GM04504 (cell line): ENCODE measurements at places on chromosomes 4 and X.

- no peak for DNase-seq
Observed at GRCh38 chr4:174281182-174281737, 2.2 kb downstream of the FBXO8 start.

- no peak for DNase-seq
Observed at GRCh38 chrX:10524578-10524977, 95.8 kb downstream of the MID1 start.

DNA sequence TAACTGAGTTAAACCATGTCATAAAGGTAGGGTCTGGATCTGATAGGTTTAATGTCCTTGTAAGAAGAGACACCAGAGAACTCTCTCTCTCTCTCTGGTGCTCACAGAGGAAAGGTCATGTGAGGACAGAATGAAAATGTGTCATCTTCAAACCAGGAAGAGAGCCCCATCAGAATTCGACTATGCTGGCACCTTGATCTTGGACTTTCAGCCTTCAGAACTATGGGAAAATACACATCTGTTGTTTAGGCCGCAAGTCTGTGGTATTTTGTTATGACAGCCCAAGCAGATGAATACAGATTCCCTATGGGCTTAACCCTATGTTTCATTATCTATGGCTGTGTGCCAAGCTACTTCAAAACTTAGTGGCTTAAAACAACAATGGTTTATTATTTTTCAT is 105.5 kb upstream of the DDIT4L start:
- no peak for DNase-seq

GRCh38 chrX:121641560-121641959 is 594.1 kb downstream of the GLUD2 start:
- peak; percentile 15 for DNase-seq

- no peak for DNase-seq
Observed at GRCh38 chr4:58275856-58276255, 1165.7 kb upstream of the IGFBP7 start.

DNA sequence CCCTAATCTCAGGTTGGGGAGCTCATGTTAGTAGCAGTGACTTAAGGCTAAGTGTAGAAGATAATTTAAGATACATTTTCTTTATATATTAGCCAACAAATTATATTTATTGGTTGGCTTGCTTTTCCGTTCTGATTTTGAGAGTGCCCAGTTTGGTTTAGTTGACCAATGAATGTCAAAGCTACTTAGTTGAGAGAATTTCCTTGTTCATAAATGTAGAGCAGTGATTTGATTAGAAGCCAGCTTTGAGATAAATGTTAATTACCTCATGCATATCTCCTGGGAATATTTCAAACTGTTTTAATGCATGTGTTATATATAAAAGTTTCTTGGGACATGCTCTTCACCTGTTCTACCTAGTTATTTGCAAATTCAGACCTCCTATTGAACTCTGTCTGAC is 44.3 kb downstream of the SPATA18 start:
- DNase-seq = no peak

GRCh38 chr4:180084561-180084960 is 2158.6 kb upstream of the TENM3 start:
- DNase-seq = no peak

GRCh38 chr4:87973283-87974169 is 2.0 kb upstream of the SPP1 start:
- DNase-seq = peak; percentile 89

GRCh38 chr4:133565379-133565778 is 416.3 kb downstream of the PCDH10 start:
- peak; percentile 86 for DNase-seq

GRCh38 chr4:72507167-72507566 is 61.9 kb downstream of the ADAMTS3 start:
- DNase-seq = no peak

- DNase-seq = no peak
Observed at GRCh38 chr4:12949719-12950490, 534.2 kb downstream of the RAB28 start.

GRCh38 chr4:76654791-76655190 is 219.8 kb downstream of the SHROOM3 start:
- DNase-seq = no peak

DNA sequence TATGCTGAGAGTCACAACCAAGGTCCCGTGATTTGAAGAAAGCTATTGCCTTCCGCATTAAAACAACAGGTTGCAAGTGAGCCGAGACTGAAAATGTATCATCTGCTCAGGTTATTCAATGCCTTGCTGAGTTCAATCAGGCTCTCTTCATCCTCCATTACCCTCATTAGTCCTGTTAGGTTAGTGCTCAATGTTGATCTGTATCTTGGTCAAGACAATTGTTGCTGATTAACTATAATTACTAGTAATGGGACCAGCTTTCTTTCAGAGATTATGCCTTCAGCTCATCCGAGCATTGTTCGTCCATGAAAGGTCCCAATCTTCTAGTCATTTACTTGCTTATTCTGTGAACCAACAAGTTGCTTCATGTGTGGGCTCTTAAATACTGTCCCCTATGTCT is 534.6 kb upstream of the FAM241A start:
- no peak for DNase-seq

DNA sequence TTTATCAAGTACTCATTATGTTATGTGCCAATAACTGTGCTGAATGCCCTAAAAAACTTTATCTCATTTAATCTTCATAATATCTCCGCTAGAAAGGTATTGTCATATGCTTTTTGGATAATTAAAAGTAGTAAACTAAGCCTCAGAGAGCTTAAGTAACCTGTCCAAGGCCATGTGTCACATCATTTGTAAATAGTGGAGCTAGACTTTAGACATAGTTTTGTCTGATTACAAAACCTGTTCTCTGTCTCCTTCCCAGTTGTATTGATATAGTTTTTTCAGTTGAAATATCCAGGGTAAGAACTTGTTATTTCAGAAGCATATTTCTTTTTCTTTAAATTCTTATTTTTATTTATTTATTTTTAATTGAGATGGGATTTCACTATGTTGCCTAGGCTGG is 66.7 kb downstream of the TENM3 start:
- DNase-seq = no peak

DNA sequence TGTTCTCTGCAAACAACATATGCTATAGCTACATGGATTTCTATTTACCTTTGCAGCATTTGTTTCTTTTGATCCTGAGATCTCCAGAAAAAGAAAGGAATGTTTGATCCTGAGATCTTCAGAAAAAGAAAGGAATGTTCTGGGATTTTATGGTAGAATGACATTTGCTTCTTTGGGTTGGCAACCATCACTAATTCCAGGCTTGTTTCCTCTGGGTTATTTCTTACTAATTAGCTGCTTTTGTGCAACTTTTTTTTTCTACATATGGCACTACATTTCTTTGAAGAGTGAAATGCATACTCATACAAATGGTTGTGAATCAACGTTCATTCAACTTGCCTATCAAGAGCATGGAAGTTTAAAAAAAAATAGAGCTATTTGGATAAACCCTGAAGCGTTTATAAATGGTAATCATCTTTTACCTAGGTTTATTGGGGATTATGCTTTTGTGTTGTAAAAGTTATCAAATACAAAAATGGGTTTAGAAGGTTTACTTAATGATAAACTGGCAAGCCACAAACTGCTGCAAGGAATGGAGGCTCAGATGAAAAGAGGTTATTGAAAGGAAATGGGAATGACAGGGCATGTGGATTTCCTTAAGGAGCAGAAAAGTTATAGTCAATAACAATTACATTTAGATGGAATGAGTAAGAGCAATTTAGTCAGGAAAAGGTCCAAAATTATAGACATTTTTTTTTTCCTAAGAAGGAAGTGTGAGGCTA is 95.6 kb upstream of the PCDH18 start:
- DNase-seq = no peak

DNA sequence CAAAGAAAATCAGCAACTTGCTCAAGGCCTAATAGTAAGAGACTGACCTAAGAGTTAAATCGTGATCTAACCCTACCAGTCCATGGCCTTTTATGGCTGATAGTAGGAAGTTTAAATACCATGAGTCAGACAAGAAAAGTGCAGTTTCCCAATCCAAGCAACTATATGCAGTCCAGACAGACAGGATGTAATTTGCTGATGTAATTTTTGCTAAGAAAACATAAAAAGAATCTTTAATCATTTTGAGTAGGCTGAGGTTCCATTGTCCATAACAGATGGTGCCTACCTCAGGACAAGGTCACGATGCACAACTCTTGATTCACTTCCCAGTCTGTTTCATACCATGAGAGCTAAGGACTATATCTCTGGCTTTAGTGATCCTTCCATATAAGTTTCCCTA is 317.5 kb upstream of the GRIA3 start:
- peak; percentile 62 for DNase-seq

GRCh38 chr4:165402375-165402774 is 23.6 kb downstream of the CPE start:
- no peak for DNase-seq

DNA sequence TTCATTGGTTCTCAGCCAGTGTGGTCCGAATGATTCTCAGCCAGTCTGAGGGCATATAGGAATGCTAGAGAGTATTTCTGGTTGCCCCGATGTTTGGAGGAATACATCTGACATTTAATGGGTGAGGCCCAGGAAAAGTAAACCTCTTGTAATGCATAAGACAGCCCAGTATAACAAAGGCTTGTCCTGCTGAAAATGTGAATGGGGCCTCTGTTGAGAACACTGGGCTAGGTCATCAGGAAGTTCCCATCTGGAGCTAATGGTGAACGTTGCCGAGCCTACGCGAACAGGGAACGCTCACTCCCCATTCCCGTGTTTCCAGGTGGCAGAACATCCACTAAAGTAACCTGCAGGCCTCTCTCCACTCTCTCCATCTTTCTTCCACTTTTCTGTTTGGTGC is 132.0 kb upstream of the CLNK start:
- DNase-seq = no peak

DNA sequence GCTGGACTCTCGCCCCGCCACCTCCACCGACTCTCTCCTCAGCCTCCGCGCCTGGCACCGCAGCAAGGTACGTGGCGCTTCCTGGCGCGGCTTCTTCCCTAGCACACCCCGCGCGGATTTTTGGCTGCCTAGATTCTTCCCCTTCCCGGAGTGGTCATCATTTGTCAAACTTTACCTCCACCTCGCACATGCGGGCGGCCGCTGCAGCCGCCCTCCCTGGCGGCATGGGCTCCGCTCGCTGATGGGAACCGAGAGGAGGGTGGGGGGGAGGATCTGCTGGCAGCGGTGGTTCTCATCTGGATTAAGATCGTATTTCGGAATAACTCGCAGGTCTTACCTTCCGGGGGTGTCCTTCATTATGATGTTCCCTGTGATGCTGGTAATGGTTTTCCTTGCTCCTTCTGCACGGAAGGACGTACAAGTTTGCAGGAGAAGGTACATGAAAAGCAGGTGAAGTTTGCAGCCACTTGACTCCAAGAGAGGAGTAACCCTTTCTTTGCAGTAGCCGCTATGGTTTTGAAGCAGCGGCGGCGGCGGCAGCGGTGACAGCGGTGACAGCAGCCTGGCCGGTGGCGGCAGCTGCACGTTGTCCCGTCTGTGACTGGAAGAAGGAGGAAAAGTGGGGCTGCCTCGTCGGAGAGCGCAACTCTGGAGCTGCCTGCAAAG is 2183.9 kb upstream of the TENM3 start:
- DNase-seq = no peak

- no peak for DNase-seq
Observed at GRCh38 chr4:122576261-122577188, 44.3 kb downstream of the IL21 start.

DNA sequence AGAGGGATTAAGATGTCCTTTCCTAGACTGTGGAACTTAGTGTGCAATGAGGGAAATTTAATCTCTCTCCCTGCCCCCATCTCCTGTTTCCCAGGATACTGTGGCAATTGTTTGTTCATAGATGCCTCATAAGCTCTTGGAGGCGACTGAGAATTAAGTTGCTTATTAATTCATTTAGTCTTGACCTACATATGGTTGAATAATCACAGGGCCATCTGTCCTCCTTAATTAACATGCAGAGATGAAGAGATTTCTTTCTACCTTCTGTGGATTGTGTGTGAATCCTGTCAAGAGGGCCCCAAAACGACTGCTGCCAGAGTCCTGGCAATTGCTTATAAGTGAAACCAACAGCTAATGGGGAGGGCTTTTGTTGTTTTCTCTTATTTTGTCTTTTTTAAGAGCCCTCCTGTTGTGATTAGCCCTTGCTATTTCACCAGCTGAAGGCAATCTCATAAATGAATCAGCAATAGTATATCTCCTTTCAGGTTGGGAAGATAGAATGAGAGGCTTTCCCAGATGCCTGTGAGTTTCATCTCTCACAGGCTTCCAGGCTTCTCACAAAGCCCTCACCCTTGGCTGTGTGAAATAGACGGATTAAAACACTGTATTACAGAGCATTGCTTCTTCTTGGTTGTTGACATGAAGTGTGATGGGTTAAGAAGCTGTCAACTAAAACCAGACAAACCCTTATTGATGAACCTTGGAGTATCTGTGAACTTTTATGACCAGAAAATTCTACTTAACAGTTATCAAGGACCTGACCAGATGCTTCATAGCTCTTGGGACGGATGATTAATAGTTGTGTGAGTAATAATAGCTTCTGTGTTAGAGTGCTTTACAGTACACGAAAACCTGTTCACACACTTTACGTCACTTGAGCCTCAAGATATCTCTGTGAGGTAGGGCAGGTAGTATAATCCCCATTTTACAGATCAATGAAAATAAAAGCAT is 58.5 kb downstream of the PGRMC2 start:
- peak; percentile 44 for DNase-seq

GRCh38 chrX:10579112-10580011 is 41.0 kb downstream of the MID1 start:
- DNase-seq = no peak

GRCh38 chr4:184448141-184448540 is 26.2 kb downstream of the IRF2 start:
- DNase-seq = no peak

DNA sequence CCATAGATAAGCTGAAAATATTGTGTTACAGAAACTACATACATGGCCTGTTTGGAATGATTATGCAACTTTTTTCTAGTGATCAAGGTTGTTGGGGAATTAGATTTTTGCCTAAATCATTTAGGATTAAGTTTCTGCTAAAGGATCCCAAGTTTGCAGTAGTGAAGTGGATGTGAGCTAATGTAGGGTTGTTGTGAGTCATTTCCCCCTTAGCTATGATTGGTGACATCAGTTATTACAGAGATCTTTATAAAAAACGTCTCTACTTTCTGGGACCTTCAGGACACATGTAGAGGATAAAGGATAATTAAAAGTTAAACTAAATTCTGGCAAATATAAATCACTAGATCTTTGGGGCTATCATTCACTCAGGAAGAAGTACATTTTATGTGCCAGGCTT is 133.3 kb downstream of the GATB start:
- DNase-seq = no peak

DNA sequence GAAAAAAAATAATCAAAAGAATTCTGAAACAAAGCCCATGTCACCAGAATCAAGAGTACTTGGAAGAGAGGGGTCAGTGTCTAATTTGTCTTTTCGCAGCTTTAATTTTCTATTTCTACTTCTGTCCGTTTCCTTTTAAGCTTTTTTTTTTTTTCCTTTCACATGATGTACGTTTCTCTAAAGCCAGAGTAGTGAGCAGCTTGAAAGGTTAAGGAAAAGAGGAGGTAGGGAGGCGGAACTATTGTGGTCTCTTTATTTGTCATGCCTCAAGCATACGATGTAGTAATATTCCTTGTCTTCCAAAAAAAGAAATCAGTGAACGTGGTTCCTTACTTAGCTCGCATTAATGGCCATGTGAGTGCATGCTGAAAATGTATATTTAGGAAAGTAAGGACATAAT is 311.5 kb downstream of the TENM3 start:
- no peak for DNase-seq

- peak; percentile 67 for DNase-seq
Observed at GRCh38 chr4:83043801-83044407, 8.9 kb downstream of the COPS4 start.
